ENCODE measurements at places on chromosomes 12 and 14.
A peak's percentile ranks its signal among the peaks of the same experiment; 100 is the strongest.

DNA sequence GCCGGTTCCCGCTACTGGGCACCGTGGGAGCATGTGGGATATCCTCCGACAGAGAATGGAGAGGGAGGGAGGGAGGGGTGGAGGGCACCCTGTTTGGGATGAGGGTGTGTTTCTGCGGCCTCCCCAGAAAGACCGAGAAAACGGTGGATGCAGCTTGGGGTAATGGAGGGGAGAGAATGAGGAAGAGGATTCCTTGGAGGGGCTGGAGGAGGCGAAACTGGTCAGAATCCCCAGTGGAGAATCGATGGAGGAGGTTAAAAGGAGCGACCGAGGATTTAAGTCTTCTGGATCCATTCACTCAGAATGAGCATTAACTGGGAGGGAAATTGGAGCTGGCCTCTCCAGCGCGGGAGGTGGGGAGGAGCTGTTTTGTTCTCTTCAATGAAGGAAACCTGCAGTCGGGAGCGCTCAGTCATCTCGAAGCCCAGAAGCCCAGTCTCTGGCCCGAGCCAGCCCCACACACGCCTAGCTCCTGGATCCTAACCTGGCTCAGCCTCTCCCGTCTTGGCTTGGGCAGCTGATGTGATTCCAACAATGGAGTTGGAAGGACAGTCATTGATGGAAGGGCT, 581 bp downstream of the ARG2 start:
- no peak for DNase-seq
- H3K27ac ChIP-seq = peak overlapping the region; percentile 91
- peaks cover 36% of the 10 kb centered on the region for H3K4me1 ChIP-seq
- H3K4me3 ChIP-seq = peak overlapping the region; percentile 83
- H3K36me3 ChIP-seq = peaks cover 5% of the 10 kb centered on the region

- no peaks in the 10 kb centered on the region for H3K4me1 ChIP-seq
- H3K4me3 ChIP-seq = no peak overlapping the region
- H3K27me3 ChIP-seq = no peaks in the 10 kb centered on the region
- no peak overlapping the region for H3K27ac ChIP-seq
Observed at GRCh38 chr12:128803788-128804187, 20.0 kb downstream of the SLC15A4 start.

DNA sequence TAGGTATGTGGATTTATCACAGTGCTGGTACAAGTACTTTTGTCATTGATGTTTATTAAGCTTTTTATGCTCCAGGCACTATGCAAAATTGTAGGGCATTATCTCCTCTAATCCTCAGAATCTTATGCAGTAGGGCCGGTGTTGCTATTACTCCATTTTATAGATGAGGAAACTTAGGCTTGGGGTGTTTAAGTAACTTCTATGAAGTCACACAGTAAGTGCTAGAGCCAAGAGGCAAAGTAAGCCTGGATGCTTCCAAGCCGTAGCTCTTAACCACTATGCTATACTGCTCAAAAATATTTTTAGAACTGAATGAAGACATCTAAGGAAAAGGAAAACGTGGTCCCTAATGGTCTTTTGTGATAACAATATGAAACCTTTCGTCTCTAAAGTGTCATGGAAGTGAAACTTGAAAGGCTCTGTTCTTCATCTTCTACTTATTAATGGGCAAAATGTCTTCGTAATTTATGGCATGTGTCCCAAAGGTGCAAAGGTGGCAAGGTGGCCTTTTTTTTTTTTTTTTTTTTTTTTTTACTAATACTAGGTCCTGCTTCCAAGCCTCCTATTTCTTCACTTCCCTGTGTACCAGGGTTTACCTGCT, 85.2 kb downstream of the ETV6 start:
- no peak for DNase-seq
- no peak overlapping the region for H3K27ac ChIP-seq
- H3K4me1 ChIP-seq = peaks cover 70% of the 10 kb centered on the region
- no peaks in the 10 kb centered on the region for H3K27me3 ChIP-seq
- peaks cover 16% of the 10 kb centered on the region for H3K36me3 ChIP-seq

- H3K36me3 ChIP-seq = peaks cover 10% of the 10 kb centered on the region
- DNase-seq = no peak
- no peak overlapping the region for H3K4me3 ChIP-seq
- no peaks in the 10 kb centered on the region for H3K4me1 ChIP-seq
- no peaks in the 10 kb centered on the region for H3K27me3 ChIP-seq
- H3K27ac ChIP-seq = no peak overlapping the region
Observed at GRCh38 chr12:2833327-2833726, 1.5 kb downstream of the NRIP2 start.

- H3K4me1 ChIP-seq = no peaks in the 10 kb centered on the region
- no peaks in the 10 kb centered on the region for H3K36me3 ChIP-seq
- DNase-seq = no peak
- peaks cover 2% of the 10 kb centered on the region for H3K27me3 ChIP-seq
- no peak overlapping the region for H3K27ac ChIP-seq
Observed at GRCh38 chr12:120413901-120414695, 23.8 kb upstream of the COX6A1 start.

GRCh38 chr12:116373572-116374206, 96.2 kb upstream of the MED13L start:
- no peak overlapping the region for H3K4me3 ChIP-seq
- no peaks in the 10 kb centered on the region for H3K27me3 ChIP-seq
- H3K36me3 ChIP-seq = no peaks in the 10 kb centered on the region
- DNase-seq = no peak

DNA sequence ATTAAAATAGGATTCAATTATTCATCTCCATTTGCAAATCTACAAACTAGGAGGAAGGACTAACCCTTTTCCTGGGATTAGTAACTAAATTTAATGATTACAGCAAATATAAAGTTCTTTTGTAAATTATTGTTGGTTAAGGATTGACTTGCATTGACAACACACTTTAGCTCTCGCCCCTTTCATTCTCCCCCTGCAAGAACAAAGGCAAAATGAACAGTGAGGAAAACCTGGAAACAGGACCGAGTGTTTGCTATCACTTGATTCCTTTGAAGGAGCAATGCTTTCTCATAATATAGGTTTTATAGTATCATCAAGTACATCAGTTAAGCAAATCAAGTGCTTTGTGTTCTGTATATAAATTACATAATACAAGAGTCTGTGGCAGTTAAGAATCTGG, 7.4 kb upstream of the COX16 start:
- no peak overlapping the region for H3K4me3 ChIP-seq
- no peak for DNase-seq
- peaks cover 2% of the 10 kb centered on the region for H3K36me3 ChIP-seq

- H3K4me3 ChIP-seq = no peak overlapping the region
- H3K36me3 ChIP-seq = no peaks in the 10 kb centered on the region
- no peaks in the 10 kb centered on the region for H3K4me1 ChIP-seq
- no peak for DNase-seq
- H3K27ac ChIP-seq = no peak overlapping the region
- H3K27me3 ChIP-seq = no peaks in the 10 kb centered on the region
Observed at GRCh38 chr12:76277480-76277879, 70.7 kb downstream of the BBS10 start.

All from common myeloid progenitor, CD34-positive (primary cell).